Eye (tissue), 1 donor: ENCODE measurements at places on chromosomes 1 and 21.

GRCh38 chr1:153470707-153471106 lies 10.3 kb upstream of the S100A7 start:
- no peak for DNase-seq

GRCh38 chr1:118783095-118783758 lies 204.9 kb downstream of the TBX15 start:
- no peak for DNase-seq

DNA sequence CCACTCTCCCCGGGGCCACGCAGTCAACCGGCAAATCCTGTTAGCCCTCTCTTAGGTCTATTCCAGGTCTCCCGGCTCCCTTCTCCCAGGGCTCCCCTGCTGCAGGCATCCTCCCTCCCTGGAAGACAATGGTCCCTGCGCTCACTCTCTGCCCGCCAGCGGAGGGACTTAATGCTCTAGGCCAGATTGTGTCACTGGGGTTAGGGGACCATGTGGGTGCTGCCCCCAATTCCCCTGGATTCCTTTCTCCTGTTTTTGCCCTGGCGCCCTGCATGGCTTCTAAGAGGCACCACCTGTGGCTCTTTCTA lies 8.2 kb downstream of the FAM131C start:
- DNase-seq: no peak

GRCh38 chr1:116351914-116352313 lies 21.1 kb upstream of the ATP1A1 start:
- no peak for DNase-seq
